ENCODE measurements at places on chromosomes 2 and 18. TPM values are rescaled to one million over a fixed set of nuclear protein-coding genes. Genes with fewer than 3 reads are reported as not detected.

The RALBP1 gene
- 49.4 TPM for total RNA-seq

DNA sequence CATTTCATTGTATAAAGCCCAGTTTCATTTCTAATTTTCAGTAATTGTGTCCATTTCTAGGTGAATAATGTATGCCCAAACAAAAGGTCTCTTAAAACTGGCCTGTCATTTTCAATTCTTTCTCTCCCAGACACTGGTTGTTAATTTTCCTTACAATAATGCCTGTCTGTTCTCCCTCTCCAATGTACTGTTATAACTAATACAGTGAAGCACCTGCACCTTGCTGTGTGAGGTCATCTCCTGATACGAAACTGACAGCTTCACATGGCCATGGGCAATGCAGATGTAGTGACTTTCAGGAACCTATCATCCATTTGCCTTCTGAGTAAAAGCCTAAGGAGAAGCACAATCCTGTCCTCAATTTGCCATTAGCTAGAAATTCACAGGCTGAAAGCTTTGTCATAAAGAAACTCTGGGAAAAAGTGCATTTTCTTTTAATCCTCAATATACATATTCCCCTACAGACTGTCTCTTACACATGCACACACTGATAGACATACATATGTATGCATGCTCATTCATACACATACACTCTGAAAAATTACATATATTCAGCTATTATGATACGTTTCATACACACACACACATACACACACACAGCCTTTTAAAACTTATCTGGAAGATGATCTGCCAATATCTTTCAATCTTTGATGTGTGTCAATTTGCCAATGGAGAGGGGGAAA lies 1030.3 kb downstream of the TDRD15 start:
- DNase-seq, result no peak
- no peak overlapping the region for H3K4me3 ChIP-seq
- no peaks in the 10 kb centered on the region for H3K27me3 ChIP-seq
- no peaks in the 10 kb centered on the region for H3K36me3 ChIP-seq

GRCh38 chr2:128260239-128261138 lies 58.2 kb downstream of the HS6ST1 start:
- DNase-seq, result no peak
- no peaks in the 10 kb centered on the region for H3K36me3 ChIP-seq
- no peak overlapping the region for H3K27ac ChIP-seq
- no peaks in the 10 kb centered on the region for H3K27me3 ChIP-seq

GRCh38 chr2:191831410-191831994 lies 15.4 kb downstream of the CAVIN2 start:
- H3K4me3 ChIP-seq, result no peak overlapping the region
- no peak for DNase-seq
- H3K36me3 ChIP-seq, result no peaks in the 10 kb centered on the region

DNA sequence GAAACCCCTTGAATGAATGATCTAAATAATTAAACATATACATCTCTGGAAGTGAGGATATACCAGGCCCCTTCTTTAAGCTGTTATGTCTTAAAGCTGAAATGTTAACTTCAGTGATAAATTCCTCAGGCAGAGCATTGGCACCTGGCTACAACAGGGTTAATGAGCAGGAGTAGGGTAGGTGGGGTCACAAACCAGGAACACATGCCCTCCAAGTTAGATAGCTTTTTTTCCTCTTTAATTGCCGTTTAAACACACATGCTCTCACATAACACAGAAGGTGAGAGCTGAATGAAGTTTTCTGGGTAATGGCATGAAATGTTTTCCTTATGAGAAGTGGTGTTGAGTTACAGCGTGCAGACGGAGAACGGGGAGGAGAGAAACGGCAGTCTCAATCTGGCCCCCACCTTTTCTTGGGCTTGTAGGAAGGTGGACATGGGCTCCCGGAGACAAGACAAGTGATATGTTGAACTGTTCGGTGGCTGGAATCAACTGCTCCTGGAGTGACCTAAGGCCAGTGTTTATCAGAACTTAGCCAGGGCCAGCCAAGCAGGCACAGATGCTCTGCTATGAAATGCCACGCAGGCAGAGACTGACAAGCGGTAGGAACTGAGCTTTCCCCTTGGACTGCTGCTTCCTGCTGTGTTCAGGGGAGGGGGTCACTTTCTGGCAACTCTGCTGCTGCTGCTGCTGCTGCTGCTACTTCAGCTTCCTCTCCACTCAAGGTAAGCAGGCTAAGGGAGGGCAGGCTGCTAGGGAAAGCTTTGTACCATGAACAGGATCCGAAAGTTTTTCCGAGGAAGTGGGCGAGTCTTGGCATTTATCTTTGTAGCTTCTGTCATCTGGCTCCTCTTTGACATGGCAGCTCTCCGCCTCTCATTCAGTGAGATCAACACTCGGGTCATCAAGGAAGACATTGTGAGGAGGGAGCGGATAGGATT lies at the start of gene GALNT5:
TSS of gene GALNT5 (plus strand) at position 394 of the 941 bp plus-strand sequence. CDS start at position 772, 378 bp downstream.
- peaks cover 18% of the 10 kb centered on the region for H3K27me3 ChIP-seq
- no peak within 1 kb of the TSS for H3K4me3 ChIP-seq
- no peak for DNase-seq
- peak within 1 kb of the TSS; percentile 26 for H3K27ac ChIP-seq
- H3K4me1 ChIP-seq, result peaks cover 44% of the 10 kb centered on the region

The ABHD3 gene
- total RNA-seq, result 13.7 TPM

Measured in activated CD4-positive, alpha-beta T cell treated with anti-CD3 and anti-CD28 coated beads for 36 hours (primary cell).